ENCODE measurements at places on chromosomes 12 and 14. TPM values are rescaled to one million over a fixed set of nuclear protein-coding genes. Genes with fewer than 3 reads are reported as not detected.
A peak's percentile ranks its signal among the peaks of the same experiment; 100 is the strongest.

DNA sequence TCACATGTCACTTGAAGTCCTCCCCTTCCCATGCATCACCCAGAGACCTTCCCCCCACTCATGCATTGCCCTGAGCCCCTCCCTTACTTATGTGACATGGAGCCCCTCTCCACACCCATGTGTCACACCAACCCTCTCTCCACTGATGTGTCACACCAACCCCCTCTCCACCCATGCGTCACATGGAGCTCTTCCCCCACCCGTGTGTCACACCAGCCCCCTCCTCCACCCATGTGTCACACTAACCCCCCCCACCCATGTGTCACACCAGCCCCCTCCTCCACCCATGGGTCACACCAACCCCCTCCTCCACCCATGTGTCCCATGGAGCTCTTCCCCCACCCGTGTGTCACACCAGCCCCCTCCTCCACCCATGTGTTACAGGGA is 30.4 kb downstream of the RTL1 start:
- no peak for DNase-seq
- H3K36me3 ChIP-seq, result peaks cover 11% of the 10 kb centered on the region
- peaks cover 19% of the 10 kb centered on the region for H3K27me3 ChIP-seq
- H3K4me1 ChIP-seq, result no peaks in the 10 kb centered on the region

GRCh38 chr14:76918782-76919394 is 92.7 kb downstream of the LRRC74A start:
- peaks cover 18% of the 10 kb centered on the region for H3K4me1 ChIP-seq
- no peak overlapping the region for H3K4me3 ChIP-seq
- H3K36me3 ChIP-seq, result no peaks in the 10 kb centered on the region
- peaks cover 2% of the 10 kb centered on the region for H3K27me3 ChIP-seq
- H3K27ac ChIP-seq, result peak overlapping the region; percentile 24

The LHX5 gene
- total RNA-seq, result not detected

The C12orf54 gene
- not detected for total RNA-seq

DNA sequence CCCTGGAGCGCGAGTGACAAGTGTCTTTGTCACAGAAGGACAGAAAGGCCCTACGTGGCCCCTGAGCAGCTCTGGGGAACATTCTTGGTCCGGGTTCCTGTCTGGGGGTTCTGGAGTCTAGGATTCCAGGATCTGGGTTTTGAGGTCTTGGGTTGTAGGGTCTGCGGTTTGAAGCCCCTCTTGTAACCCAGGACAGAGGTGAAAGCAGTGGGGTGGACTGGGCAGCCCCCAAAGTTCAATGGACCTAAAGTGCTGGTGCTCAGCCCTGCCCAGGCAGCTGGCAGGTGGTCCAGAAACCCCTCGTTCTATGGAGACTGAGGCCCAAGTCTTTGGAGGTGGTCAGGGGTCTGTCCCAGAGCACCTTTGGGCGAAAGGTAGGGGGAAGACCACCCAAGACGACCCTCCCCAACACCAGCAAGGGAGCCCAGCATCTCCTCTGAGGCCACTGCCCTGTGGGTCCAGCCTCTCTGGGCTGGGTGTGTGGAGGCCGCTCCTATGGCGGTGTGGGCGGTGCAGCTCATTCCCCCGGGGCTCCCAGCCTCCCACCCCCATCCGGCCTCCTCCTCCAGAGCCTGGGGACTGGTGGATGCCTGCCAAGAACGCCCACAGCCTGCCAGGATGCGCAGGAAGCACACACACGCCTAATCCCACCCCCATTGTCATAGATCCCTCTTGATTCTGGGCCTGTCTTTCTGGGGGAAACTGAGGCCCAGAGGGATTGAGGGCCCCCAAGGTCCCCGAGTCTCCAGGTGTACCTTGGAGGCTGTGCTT is 30.2 kb upstream of the ANKRD9 start:
- no peak overlapping the region for H3K27ac ChIP-seq
- no peak overlapping the region for H3K4me3 ChIP-seq
- DNase-seq, result no peak
- peaks cover 3% of the 10 kb centered on the region for H3K4me1 ChIP-seq
- no peaks in the 10 kb centered on the region for H3K27me3 ChIP-seq

DNA sequence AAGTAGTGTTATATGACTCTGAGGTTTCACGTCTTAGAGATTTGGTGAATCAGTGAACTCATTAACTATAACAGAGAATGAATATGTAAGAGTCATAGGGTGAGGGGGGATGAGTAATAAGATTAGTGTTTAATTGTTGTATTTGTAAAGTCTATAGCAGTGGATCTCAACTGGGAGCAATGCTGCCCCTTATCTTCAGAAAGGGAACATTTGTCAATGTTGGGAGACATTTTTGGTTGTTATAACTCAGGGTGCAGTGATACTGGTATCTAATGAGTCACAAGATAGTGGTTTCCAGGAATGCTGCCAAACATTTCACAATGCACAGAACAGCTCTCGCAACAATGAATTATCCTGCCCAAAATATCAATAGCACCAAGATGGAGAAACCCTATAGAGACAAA is 1193.7 kb downstream of the GALC start:
- H3K27me3 ChIP-seq, result no peaks in the 10 kb centered on the region
- H3K36me3 ChIP-seq, result no peaks in the 10 kb centered on the region
- H3K4me1 ChIP-seq, result no peaks in the 10 kb centered on the region
- no peak for DNase-seq
- no peak overlapping the region for H3K4me3 ChIP-seq
- H3K27ac ChIP-seq, result no peak overlapping the region

GRCh38 chr14:73824127-73824526 is 27.5 kb upstream of the PTGR2 start:
- H3K27ac ChIP-seq, result no peak overlapping the region
- DNase-seq, result no peak
- H3K36me3 ChIP-seq, result no peaks in the 10 kb centered on the region
- H3K4me1 ChIP-seq, result no peaks in the 10 kb centered on the region

DNA sequence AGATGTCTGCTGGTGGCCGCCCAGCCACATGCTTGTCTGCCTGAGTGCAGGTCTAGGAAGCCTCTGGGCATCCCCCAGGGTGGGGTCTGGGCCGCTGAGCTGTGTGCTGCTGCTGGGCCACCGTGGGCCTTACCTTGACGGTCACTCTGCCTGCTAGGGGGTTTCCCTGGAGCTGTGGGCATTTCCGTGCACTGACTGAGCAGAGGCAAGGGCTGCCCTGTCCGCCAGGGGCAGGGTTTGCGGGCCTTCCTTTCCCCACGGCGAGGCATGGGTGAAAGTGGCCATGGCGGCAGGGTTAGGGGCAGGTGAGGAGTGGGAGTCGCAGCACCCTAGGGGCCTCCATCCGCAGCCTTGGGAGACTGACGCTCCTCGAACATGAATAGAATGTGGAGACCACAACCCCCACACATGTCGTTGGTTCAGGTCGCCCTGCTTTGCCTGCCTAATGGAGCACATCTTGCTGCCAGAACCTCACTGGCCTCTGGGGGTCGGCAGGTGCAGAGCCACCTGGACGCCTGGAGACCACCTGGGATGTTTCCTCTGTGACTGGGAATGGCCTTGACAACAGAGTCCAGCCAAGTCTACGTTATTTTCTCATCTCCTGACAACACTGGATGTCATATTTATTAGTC is 2.5 kb downstream of the ZBTB42 start:
- DNase-seq, result no peak
- peaks cover 11% of the 10 kb centered on the region for H3K4me1 ChIP-seq
- no peak overlapping the region for H3K27ac ChIP-seq
- peaks cover 21% of the 10 kb centered on the region for H3K27me3 ChIP-seq
- no peak overlapping the region for H3K4me3 ChIP-seq

GRCh38 chr12:58575256-58575655 is 345.0 kb downstream of the LRIG3 start:
- no peak overlapping the region for H3K4me3 ChIP-seq
- DNase-seq, result no peak
- no peaks in the 10 kb centered on the region for H3K4me1 ChIP-seq
- no peak overlapping the region for H3K27ac ChIP-seq
- H3K27me3 ChIP-seq, result peaks cover 1% of the 10 kb centered on the region
- no peaks in the 10 kb centered on the region for H3K36me3 ChIP-seq

Measured in endothelial cell (in vitro differentiated cells).